ENCODE measurements at places on chromosomes 3 and 15.

GRCh38 chr3:63933459-63933858 is 21.3 kb upstream of the SCAANT1 start:
- no peak for DNase-seq

GRCh38 chr3:104281713-104282112 is 1085.0 kb upstream of the ALCAM start:
- DNase-seq, result no peak

GRCh38 chr15:62647202-62647842 is 395.2 kb upstream of the TPM1 start:
- DNase-seq, result peak; percentile 92

- DNase-seq, result peak; percentile 4
Observed at GRCh38 chr3:148004331-148004730, 595.2 kb downstream of the ZIC1 start.

- no peak for DNase-seq
Observed at GRCh38 chr3:99969136-99969535, 145.2 kb downstream of the FILIP1L start.

DNA sequence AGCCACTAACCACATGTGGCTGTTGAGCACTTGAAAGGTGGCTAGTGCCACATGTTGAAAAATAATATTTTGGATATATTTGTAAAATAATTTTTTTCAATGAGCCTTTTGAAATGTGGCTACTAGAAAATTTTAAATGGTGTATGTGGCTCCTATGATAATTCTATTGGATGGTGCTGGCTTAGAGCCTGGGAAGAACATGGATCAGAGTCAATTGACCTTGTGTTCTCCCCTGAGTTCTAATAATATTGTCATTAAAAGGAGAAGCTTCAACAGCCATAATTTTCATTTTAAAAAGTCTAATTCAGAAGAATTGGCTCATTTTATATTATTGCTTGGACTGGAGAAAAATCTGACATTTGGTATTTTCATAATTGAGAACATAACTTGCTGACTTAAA is 167.3 kb downstream of the LPP start:
- DNase-seq, result no peak

GRCh38 chr3:82520846-82521245 is 759.4 kb upstream of the GBE1 start:
- no peak for DNase-seq

- peak; percentile 50 for DNase-seq
Observed at GRCh38 chr15:99961011-99961441, 227.8 kb upstream of the LYSMD4 start.

DNA sequence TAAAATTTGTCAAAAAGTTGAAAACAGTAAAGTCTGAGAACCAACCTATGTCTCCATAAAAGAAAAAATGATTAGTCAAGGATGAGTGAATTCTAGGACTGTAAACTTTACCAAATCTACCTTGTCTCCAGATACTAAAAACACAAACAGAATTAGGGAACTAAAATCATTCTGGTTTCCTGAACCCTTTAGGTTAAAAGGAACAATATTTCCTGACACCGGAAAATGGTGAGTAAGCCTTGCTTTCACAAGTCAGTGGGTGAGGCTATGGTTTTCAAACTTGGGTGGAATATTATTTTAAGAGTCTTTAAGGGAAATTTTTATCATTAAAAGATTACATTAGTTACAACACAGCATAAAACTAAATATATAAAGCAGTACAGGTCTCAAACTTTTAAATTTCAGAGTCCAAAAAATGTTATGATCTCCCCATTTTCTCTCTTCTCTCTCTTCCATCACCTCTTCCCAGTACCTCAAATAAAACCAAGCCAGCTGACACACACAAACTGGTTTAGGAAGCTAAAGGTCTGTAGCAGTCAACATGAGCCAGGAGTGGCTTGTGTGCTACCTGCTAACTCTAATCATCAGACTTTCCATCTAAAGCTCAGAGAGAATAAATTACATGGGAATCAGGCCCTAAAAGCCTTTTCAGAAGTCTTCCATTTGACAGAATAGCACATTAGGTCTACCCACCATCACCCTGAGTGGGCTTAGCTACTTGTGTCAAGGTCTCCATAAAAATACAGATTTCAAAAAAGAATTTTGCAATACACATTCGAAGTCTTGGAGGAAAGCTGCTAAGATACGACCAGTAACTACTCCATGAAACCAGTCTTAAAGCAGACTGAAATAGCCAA is 2.2 kb downstream of the SLC12A6 start:
- DNase-seq, result peak; percentile 31

DNA sequence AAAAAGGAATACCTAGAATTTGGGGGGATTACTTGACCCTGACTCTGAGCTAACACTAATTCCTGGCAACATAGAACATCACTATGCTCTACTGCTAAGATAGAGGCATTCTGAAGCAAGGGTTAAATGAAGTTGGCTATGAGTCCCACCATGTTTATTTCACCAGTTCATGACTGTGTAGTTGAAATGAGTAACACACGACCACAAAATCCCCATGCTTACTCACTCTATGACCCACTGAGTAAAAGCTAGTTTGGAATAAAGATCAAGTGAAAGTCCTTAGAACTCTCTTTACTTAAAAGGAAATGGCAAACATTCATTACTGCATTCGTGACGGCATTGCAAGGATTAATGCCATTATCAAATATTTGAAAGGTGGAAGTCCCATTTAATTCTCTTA is 47.4 kb downstream of the MRPL46 start:
- peak; percentile 19 for DNase-seq

GRCh38 chr3:17908399-17909191 is 166.2 kb upstream of the TBC1D5 start:
- no peak for DNase-seq

GRCh38 chr3:51711352-51712037 is 4.6 kb downstream of the GRM2 start:
- DNase-seq, result no peak

GRCh38 chr3:134713671-134714070 is 62.8 kb upstream of the KY start:
- DNase-seq, result peak; percentile 13

DNA sequence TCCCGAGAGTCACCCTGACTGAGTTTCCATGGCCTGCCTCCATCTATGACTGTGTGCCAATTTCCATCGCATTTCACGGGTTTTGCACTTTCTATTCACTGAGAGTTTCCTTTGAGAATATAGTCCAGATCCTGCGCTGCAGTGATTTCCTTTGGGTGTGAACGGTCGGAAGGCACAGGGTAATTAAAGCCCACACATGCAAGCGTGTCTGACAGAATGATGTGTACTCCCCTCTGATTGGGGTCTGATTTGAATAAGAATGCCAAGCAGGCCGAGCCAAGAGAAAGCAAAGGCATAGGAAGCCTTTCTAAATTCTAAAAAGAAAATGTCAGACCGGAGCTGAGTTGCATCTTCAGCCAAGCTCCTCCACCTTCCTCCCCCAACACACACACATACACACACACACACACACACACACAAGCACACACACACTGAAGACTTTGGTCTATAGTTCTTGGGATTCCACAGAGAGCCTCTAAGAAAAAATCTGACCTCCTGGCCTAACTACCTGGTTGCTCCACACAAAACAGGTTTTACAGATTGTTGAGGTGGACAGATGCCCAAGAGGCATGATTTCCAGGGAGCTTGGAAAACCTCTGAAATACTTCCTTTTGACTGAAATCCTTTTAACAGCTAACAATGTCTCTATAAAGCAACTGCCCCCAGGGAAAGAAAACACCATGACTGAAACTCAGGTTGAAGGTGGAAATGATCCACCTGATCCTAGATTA is 59.7 kb upstream of the LRRN1 start:
- no peak for DNase-seq
